Activated T-helper 2 cell treated with anti-CD3 and anti-CD28 coated beads, Interferon-gamma antibody, Interleukin-2, Interleukin-4, amounts not matched to agents 10 μg/mL and 5 μg/mL and 100 μg/mL, durations not matched to agents 14 hours and 24 hours and 36 hours (primary cell): ENCODE measurements at places on chromosomes 4 and X. TPM values are rescaled to one million over a fixed set of nuclear protein-coding genes. Genes with fewer than 3 reads are reported as not detected.

Gene MPP1
- 27.7 and 31.5 TPM in 2 replicates for total RNA-seq

Gene CLIC2
- 0.11 and 0.14 TPM in 2 replicates for total RNA-seq

DNA sequence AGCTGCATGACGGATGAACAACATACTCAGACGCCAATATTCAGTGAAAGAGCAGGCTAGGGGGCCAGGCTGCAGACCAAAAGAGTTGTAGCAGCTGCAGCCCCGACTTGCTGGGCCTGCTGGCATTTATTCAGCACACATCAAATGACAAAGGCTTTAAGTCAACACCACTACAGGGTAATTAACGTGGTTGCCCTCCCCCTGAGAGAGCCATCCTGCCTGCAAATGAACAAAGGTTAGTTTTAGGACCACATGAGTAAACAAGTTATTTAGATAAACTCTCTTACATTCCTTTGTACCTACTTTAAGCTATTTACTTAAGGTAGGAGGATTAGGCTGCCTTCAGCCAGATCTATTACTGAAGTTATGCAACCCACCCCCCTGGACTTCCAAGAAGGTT is 1329.1 kb downstream of the PCDH18 start:
- DNase-seq, result no peak

DNA sequence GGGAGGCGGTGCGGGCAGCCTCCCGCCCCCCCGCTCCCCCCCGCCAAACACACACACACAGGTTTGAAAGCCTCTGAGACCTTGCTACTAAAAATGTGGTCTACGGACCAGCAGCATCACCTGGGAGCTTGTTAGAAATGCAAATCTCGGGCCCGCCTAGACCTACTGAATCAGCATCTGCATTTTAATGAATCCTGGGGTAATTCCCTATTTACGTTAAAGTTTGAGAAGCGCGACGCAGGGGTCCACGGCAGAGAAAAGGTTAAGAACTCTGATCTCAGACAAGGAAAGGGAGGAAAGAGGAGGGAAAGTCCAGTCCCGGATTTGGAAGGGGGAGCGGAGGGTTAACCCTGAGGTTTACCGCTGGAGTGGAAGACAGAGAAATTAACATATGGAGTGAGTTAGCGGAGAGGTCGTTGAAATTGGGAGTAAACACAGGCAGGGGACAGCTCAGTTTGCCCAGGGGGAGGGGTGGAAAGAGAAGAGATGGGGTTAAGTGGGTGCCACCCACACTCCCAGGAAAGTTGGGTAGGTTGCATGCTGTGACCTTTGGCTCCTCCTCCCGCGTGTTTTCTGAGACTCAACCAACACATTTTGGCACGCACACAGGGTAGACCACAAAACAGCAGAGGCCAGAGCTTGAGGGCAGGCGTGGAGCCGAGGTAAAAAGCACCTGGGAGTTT is 483.6 kb downstream of the BCOR start:
- peak; percentile 30 for DNase-seq

- no peak for DNase-seq
Measured at GRCh38 chr4:132763465-132763864, 385.6 kb upstream of the PCDH10 start.

- DNase-seq, result no peak
Measured at GRCh38 chrX:25663701-25664100, 474.4 kb upstream of the MAGEB18 start.

GRCh38 chr4:136302566-136302965 is 1229.7 kb downstream of the PCDH18 start:
- no peak for DNase-seq

GRCh38 chrX:29721152-29721551 is 494.2 kb upstream of the MAGEB2 start:
- no peak for DNase-seq

GRCh38 chrX:126825566-126826193 is 6.2 kb downstream of the PRR32 start:
- DNase-seq, result no peak

- no peak for DNase-seq
Measured at GRCh38 chrX:133810925-133811324, 174.5 kb downstream of the GPC3 start.

DNA sequence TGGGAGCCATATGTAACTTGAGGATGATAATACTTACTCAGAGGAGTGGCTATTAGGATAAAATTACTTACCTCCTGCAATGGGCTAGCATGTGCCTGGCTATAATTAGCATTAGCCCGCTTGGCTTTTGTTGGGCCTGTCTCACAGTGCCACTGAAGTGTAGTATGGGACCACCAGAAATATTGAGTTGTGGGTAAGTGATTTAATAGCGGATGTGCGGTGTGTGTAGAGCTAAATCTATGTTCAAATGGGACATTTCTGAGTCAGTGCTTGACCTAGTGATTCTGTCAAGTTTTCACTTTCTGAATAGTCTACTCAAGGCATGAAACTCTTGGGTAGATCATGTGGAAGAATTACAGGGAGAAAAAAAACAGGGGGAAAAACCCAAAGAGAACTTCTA is 3.5 kb upstream of the CLNK start:
- no peak for DNase-seq

DNA sequence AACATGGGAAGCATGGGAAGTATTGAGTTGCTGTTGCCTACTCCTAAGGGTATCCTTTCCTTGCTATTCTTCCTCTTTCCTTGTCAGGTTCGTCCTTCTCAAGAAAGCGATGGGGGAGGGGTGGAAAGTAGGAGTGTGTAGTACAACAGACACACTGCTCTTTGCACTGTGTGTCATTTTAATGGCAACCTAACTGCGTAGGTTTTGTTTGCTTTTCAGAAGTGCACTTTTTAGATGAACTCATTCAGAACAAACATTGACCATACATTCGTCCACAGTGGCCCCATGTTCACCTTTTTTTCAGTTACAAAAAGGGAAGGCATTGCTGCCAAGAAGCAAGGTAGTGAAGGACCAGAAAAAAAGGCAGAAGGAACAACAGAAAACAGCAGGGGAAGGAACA is 10.2 kb upstream of the YIPF6 start:
- DNase-seq, result no peak

DNA sequence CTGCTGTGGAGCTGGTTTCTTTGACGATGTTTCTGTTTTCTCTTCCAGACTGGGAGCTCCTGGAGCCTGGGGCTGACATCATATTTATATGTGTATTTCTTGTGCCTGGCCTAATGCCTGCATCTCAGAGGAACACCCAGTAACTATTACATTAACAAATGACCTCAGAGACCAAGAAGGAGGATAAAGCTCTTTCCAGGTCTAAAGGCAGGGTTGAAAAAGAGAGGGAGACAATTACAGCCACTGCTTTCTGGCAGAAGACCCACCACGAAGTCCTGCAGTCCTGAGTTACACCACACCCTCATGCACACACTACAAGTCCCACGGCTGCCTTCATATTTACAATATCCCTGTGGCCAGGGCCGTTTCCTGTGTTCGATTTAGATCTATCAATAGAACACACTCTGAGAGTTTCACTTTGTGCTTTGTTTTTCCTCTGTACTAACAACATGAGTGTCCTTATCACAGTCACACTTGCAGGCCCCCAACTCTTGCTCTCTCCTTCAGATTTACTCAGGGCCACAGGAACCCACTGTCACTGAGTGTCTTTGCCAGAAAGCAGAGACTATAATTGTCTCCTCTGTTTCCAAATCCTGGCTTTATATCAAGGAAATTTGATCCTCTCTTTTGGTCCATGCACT is 535.5 kb downstream of the MID1IP1 start:
- peak; percentile 17 for DNase-seq

DNA sequence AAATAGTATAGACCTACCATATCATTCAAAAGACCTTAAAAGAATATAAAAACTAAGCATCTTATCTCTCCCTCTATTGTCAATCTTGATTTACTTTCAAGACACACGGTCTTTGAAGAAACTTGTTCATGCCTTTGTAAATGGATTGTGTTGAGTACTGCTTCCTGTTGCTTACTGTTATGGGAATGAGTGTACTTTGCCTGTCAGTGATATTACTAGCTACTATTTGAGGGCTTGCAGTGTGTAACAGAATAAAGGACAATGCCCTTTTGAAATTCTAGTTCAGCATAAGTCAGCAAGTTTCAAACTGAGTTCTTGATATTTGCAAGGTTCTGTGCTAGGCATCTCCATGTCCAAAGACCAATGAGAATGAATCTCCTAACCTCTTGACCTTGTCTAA is 36.0 kb downstream of the CDKL5 start:
- no peak for DNase-seq

GRCh38 chrX:136806891-136807410 is 26.2 kb upstream of the ARHGEF6 start:
- DNase-seq, result no peak

- DNase-seq, result no peak
Measured at GRCh38 chr4:102492531-102493241, 8.5 kb upstream of the NFKB1 start.

- DNase-seq, result no peak
Measured at GRCh38 chr4:55218041-55218440, 92.6 kb upstream of the KDR start.

GRCh38 chr4:12487000-12487399 is 997.1 kb downstream of the RAB28 start:
- DNase-seq, result no peak
